ENCODE measurements at places on chromosomes 5 and 9. TPM values are rescaled to one million over a fixed set of nuclear protein-coding genes. Genes with fewer than 3 reads are reported as not detected.
A peak's percentile ranks its signal among the peaks of the same experiment; 100 is the strongest.

DNA sequence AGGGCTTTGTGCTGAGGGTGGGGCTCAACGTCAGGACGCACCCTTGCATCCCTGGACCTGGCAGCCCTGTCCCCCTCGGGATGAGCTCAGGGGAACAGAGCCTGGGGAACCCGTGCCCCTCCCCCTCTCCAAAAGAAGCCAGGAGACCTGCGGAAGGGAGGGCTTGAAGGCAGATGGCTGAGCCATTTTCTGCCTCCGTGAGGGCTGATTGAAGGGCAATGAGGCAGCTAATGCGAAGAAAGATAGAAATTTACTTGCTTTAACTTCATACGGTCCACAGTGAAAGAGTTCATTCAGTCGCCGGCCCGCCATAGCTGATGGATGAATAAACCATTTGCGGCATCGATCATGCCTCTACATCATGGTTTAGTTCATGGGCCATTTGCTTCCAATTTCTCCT is 28.8 kb downstream of the ASS1 start:
- no peak for DNase-seq

The DAB2IP gene
- 60.3 TPM for total RNA-seq

DNA sequence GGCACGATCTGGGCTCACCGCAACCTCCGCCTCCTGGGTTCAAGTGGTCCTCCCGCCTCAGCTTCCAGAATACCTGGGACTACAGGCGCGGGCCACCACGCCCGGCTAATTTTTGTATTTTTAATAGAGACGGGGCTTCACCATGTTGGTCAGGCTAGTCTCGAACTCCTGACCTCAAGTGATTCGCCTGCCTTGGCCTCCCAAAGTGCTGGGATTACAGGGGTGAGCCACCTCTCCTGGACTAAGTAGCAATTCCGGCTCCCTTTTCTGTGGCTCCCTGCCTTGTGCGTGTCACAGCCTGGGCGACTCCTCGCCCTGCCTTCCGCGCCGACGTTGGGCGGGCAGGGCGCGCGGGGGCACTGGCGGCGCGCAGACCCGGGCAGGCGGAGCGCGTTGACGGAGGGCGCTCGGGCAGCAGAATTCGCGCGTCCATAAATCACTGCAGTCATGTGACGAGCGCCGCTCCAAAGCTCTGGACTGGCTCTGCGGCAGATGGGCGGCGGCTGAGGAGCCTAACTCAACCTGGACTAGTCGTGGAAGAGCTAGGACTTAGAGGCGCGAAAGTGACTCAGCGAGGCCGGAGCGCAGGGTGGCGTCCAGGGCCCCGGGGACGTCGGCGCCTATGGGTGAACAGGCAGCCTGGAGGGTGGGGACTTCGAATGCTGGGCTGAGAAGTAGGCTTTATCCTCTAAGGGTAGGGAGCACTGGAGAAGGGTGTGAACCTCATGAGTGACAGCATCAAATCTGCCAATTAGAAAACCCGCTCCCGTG is 1.4 kb upstream of the CIZ1 start:
- DNase-seq = peak; percentile 91

DNA sequence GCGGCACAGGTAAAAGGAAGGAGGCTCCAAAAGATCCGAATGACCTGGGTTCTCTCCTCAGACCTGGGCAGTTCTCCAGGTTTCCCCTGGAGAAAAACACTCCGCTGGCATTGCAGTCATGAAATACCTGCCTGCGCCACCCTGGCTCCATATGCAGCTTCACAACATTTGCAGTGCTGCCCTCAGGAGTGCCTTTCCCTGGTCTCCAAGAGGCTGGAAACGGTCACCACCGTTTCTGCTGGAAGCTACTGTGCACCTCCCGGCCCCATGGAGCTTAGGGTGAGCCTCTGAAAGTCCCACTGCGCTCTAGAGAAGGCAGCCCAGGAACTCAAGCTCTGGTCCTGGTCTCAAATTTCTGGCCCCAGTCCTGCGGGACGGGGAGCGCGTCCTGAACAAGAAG is 670 bp downstream of the UGT3A1 start:
- DNase-seq = no peak

The GALNT12 gene
- total RNA-seq = 0.38 TPM

The FCN2 gene
- not detected for total RNA-seq

GRCh38 chr5:181105391-181106025 is 25.5 kb downstream of the OR2V1 start:
- no peak for DNase-seq

DNA sequence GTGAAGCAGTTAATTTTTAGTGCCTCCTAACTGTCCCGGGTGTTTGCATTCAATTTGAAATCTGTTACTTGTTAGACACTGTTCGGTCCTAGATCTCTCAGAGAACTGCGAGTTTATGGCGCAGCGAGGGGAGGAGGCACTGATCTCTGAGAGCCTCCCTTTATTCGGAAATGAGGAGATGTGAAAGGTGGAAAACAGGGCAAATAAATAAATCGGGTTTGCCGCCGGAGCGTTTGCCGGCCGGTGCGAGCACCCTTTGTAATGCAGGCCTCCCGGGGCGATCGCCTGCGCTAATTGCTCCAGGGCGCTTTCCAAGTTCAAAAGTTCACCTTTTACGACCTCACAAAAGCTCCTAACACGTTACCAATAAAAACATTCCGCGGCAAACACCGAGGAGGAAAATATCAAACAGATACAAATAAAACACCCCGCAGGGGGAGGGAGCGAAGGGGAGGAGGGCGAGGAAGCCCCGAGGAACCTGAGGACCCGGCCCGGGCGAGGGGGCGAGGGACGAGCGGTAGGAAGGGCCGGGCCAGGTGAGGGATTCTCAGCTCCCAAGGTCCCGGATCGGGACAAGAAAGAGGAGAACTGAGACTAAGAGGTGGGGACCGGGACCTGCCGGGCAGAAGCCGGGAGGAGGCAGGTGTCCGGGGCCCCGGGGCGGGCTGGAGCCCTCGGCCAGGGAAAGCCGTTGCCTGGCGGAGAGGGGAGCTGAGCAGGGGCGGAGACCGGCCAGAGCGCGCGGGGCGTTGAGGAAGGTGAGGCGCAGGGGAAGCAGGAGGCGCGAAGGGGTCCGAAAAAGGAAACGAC is 1.4 kb downstream of the NR6A1 start:
- no peak for DNase-seq

DNA sequence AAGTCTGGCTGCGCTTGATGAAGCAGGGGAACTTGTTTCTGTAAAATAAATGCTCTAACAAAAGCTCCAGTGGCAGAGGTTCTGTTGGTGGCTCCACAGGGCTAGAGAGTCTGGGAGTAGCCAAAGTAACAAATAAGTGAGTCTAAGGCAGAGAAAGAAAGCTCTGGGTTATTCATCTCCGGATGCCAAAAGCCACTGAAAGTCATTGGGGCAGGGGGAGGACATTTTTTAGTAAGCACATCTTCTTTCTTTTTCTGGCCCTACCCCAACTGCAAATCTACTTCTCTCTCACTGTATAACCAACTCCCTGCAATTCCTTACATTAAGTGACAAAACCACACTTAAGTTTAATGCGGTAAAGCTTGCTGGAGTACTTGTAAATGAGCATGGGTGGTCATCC is 141.6 kb downstream of the INSYN2B start:
- DNase-seq = no peak

The THBS4 gene
- total RNA-seq = 464 TPM

- DNase-seq = no peak
These were observed 159.3 kb upstream of the DAPK1 start for GRCh38 chr9:87338088-87338989.

DNA sequence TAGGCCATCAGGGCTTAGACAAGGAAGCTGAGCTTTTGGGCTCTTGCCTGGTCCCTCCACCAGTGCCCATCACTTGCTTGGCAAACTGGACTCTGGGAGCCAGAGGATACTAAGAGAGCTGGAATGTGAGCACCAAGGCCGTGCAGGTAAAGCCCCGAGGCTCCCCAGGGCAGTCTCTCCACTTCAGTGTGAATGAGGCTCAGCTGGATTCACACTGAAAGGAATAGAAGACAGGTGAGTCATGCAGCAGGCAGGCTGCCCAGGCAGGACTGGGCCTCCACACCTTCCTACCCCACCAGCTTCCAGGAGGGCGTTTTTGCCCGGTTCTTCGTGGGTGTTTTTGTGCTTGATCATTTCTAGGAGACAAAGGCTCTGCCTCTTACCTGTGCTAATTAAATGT is 7.3 kb upstream of the CTSV start:
- no peak for DNase-seq

- no peak for DNase-seq
These were observed 29.5 kb downstream of the SURF6 start for GRCh38 chr9:133306242-133307204.

DNA sequence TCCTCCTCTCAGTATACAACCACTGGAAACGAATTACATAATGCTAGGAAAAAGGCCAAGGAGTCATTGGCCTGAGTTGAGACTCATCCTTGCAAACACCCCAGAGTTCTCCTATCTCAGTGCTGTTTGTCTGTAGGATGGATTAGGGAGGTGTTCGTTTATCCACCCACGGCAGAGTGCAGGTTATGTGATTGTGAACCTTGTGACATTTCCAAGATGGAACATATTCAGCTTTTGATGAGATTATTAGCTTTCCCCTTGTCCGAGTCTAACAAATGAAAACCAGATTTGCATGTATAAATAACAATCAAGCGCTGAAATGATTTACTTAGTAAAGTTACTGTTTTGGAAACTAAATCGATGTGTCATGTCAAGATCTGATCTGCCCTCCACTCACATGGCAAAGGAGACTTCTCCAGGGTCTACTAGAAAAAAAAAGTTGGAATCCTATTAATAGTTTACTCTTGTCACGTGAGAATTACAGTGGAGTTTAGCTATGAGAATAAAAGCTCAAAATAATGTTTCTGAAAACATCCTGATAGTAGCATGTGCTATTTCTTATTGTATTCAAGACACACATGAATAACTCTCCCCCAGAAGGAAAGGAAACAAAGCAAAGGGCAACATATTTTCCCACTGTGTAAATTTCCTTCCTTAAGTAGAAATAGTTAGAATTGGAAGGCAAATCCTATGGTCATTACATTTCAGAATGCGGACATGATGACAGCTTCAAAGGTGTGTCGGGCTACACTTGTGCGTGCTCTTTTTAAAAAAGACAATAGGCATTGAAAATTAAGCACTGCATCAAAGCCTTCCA is 600.4 kb downstream of the EBF1 start:
- no peak for DNase-seq

DNA sequence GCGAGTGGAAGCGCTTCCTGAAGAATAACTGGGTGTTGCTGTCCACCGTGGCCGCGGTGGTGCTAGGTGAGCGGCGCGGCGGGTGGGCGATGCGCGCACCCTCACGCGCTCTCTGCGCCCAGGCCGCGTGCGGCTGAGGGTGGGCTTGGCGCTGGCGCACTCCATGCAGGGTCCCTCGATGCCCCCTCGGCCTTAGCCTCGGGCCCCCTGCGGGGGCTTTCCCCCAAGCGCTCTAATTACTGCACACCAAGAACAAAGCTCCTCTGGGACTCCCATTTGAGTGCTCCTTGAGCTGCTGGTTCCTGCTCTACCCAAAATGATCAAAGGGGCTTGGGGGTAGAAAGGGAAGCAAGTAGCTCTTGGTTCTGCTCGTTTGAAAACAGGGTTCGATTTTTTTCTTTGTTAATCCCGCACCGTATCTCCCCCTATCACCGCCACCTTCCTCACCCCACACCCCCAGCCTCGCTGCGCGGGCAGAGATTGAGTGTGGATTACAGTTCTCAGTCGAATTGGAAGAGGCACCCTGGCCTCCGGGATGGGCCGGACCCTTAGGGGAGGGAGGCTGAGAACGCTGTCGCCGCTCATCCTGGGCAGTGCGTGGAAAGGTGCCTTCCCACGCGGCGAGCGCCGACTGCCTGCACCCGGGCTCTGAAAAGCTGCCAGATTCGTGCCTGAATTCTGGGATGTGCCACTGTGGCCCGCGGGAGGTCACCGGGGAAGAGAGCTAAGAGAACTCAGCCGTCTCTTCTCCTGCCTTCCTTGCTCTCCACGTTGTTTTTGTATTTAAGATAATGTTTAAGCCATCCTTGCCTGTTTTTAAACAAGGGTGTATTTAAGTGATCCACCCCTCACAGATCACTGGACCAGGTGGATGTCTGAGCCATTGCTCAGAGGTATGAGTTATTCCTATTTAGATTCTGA is 697 bp downstream of the SLC1A1 start:
- no peak for DNase-seq

DNA sequence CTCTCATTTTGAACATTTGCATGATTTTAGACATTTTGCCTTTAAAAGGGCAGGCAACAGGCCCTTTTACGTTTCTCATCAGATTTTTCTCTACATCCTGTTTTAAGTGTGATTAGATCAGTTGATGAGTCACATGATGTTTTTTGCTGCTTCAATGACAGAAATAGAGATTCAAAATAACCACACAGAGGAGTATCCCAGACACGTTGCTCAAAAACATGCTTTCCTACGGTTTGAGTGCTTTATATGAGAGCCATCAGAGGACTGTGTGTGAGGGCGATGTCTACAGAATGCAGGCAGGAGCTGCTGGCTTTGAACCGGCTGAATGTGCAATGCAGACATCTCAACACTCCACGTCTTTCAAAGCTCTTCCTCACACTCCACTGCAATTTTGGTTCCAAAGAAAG is 42.1 kb downstream of the OTULIN start:
- no peak for DNase-seq

GRCh38 chr9:22119522-22120158 is 110.5 kb upstream of the CDKN2B start:
- DNase-seq = no peak

- DNase-seq = no peak
These were observed 295.2 kb downstream of the ARHGAP26 start for GRCh38 chr5:143065185-143065965.

DNA sequence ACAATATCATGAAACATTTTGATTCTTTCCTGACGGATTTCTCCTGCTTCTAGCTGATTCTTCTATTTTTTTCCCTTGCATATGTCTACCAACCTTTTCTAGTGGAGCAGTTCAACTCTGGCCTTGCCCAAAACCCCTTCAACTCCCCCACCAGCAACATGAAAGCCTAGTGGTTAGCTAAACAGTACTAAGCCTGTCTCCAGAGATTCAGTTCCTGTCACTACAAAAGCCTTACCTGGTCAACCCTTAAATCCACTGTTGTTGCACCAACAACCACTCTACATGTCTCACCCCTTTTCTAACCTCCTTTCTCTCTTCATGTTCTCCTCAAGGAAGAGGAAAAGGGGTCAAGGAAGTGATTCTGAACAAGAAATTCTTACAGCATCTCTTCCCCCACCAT is 74.8 kb upstream of the PIK3R1 start:
- no peak for DNase-seq

GRCh38 chr9:96344458-96345180 is 38.9 kb downstream of the SLC35D2 start:
- DNase-seq = no peak

GRCh38 chr5:129244478-129244877 is 149.9 kb downstream of the ISOC1 start:
- no peak for DNase-seq

DNA sequence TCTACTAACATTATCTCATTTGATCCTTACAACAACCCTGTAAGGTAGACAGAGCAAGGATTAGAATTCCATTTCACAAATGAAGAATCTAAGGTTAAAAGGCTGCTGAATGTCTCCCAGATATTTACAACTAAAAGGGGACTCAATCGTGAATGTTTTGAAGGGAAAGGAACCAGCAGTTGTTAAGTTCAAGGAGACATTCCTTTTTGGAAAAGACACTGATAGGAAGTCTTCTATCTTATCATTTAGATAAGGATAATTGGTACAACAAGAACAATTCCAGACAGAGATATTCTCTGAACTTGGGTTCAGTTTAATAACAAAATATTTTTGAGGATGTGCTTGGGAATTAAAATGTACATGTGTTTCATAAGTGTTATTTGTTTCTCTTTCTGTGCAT is 37.5 kb upstream of the CER1 start:
- DNase-seq = no peak

All from cardiac septum (tissue), 1 donor.